ENCODE measurements at places on chromosomes 12 and 14. TPM values are rescaled to one million over a fixed set of nuclear protein-coding genes. Genes with fewer than 3 reads are reported as not detected.

Gene SSTR1
- total RNA-seq: 8.5 TPM

Gene TRIM9
- total RNA-seq: 0.66 TPM

Gene ZNF10
- 2.7 TPM for total RNA-seq

Gene LHX5
- not detected for total RNA-seq

DNA sequence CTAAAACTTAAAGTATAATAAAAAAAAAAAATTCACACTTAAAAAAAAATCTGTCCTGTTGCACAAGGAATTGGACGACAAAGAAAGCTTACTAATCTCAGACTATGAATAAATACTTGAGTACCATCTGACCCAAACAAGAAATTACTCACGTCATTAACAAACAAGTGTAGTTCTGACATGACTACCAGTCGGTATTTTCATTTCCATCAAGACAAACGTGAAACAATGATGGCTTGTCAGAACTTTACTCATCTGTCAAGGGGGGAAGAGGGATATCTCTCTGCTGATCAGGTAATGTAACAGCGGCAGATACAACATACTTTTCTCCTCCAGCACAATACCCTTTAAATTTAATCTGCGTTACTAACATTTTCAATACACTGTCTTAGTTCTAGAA is 78.3 kb downstream of the CDK17 start:
- no peak for DNase-seq
- H3K36me3 ChIP-seq: no peaks in the 10 kb centered on the region
- H3K27ac ChIP-seq: no peak overlapping the region
- no peaks in the 10 kb centered on the region for H3K27me3 ChIP-seq
- no peaks in the 10 kb centered on the region for H3K4me1 ChIP-seq

DNA sequence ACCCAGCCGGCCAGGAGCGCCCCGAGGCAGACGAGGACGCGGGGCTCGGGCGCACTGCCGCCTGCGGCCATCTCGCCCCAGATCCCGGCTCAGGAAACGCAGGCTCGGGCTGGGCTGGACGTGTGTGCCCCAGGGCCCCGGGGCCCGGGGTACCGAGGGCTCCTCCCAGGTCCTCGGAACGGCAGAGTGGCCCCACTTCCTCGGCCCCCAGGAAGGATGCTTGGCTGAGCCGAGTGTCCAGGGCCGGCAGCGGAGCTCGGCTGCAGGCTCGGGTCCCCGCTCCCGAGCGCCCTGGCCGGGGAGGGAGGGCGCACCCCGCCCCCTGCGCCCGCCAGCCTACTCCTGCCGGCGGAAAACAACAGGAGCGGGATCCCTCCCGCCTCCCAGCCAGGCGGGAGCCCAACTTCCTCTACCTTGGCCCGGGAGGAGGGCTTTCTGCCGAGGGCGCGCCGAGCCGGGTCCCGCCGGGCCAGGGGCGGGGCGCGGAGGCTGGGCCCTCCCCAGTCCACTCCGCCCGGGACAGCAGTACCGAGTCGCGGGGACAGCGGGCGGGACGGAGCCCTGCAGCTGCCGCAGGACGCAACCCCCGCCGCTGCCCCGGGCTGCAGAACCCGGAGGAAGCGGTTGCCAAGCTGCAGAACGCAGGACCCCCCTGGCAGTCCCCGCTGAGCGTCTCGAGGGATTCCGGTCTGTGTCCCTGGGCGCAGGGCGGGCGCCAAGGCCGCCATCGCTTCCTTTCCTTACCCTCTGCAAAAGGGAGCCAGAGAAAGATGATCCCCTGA is at the start of gene VSIG10:
TSS of gene VSIG10 (minus strand) at position 411 of the 782 bp plus-strand sequence. CDS start at position 71, 340 bp downstream.
- H3K4me3 ChIP-seq: peak within 1 kb of the TSS; percentile 95
- no peaks in the 10 kb centered on the region for H3K27me3 ChIP-seq
- DNase-seq: peak; percentile 88
- peaks cover 4% of the 10 kb centered on the region for H3K4me1 ChIP-seq
- no peaks in the 10 kb centered on the region for H3K36me3 ChIP-seq

GRCh38 chr12:111953455-111953854 is 59.5 kb downstream of the TMEM116 start:
- no peak overlapping the region for H3K4me3 ChIP-seq
- H3K27me3 ChIP-seq: no peaks in the 10 kb centered on the region
- DNase-seq: no peak

GRCh38 chr14:90460136-90460535 is 63.3 kb downstream of the CALM1 start:
- no peaks in the 10 kb centered on the region for H3K36me3 ChIP-seq
- no peaks in the 10 kb centered on the region for H3K27me3 ChIP-seq
- no peak overlapping the region for H3K27ac ChIP-seq

DNA sequence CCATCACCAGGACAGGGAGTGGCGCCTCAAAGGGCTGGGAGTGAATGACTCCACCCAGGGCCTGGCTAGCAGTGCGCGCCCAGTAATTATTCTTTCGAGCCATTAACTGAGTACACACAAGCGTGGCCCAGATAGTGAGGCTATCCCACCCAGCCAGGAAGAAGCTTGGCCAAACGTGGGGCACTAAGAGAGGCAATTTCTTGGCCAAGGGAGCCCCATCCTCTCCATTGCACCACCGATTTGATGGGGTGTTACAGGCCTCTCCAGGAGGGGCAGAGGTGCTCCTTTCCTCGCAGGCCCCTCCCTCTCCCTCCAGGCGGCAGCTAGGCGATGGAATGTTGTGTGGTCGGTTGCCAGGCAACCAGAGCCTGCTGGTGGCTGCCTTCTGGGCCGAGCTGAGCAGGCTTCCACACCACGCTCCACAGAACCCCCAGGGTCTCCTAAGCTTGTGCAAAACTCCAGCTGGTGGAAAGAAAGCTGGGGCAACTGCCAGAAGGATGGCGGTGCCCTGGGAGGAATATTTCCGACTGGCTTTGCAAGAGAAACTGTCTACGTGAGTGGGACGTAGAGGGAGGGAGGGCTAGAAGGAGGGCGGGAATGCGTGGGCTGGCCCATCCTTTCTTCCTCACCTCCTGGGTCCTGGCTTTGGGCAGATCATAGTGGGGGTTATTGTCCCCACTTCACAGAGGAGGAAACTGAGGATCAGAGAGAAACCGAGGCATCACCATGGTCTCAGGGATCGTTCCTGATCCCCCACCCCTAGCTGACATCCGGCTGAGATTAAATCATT is at the start of gene CFAP73:
TSS of gene CFAP73 (plus strand) at position 364 of the 790 bp plus-strand sequence. CDS start at position 498, 134 bp downstream.
- H3K4me1 ChIP-seq: peaks cover 7% of the 10 kb centered on the region
- no peak within 1 kb of the TSS for H3K27ac ChIP-seq
- peaks cover 9% of the 10 kb centered on the region for H3K27me3 ChIP-seq
- H3K36me3 ChIP-seq: no peaks in the 10 kb centered on the region
- DNase-seq: peak; percentile 60
- no peak within 1 kb of the TSS for H3K4me3 ChIP-seq

GRCh38 chr14:105201156-105201924 is 20.2 kb upstream of the NUDT14 start:
- DNase-seq: no peak
- no peak overlapping the region for H3K4me3 ChIP-seq
- peaks cover 5% of the 10 kb centered on the region for H3K4me1 ChIP-seq
- H3K27me3 ChIP-seq: peaks cover 35% of the 10 kb centered on the region
- no peak overlapping the region for H3K27ac ChIP-seq

GRCh38 chr12:85616201-85616600 is 220.0 kb downstream of the RASSF9 start:
- H3K4me1 ChIP-seq: no peaks in the 10 kb centered on the region
- H3K4me3 ChIP-seq: no peak overlapping the region
- no peak overlapping the region for H3K27ac ChIP-seq
- H3K27me3 ChIP-seq: no peaks in the 10 kb centered on the region
- no peak for DNase-seq

DNA sequence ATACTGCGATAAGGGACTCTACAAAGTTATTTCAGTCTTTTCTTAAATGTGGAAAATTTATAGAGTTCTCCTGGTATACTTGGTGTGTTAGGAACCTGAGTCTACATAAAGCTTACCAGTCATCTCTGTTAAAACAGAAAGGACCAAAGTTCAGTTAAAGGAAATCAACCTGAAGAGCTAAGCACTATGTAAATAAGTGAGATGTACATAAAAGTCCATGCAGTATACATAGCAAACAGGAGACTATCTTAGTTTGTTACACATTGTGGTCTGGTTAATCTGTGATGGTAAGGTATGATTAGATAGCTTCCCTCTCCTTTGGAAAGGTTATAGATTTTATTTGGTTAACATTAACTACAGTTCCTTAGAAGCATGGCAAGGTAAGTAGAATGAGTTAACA is 75.9 kb downstream of the ATP2B1 start:
- H3K27me3 ChIP-seq: no peaks in the 10 kb centered on the region
- peaks cover 8% of the 10 kb centered on the region for H3K36me3 ChIP-seq
- H3K4me3 ChIP-seq: no peak overlapping the region
- peaks cover 3% of the 10 kb centered on the region for H3K4me1 ChIP-seq

- H3K27ac ChIP-seq: no peak overlapping the region
- no peaks in the 10 kb centered on the region for H3K4me1 ChIP-seq
- H3K27me3 ChIP-seq: no peaks in the 10 kb centered on the region
- H3K4me3 ChIP-seq: no peak overlapping the region
- no peaks in the 10 kb centered on the region for H3K36me3 ChIP-seq
- DNase-seq: no peak
Observed at GRCh38 chr12:105047308-105047707, 37.0 kb downstream of the ALDH1L2 start.

DNA sequence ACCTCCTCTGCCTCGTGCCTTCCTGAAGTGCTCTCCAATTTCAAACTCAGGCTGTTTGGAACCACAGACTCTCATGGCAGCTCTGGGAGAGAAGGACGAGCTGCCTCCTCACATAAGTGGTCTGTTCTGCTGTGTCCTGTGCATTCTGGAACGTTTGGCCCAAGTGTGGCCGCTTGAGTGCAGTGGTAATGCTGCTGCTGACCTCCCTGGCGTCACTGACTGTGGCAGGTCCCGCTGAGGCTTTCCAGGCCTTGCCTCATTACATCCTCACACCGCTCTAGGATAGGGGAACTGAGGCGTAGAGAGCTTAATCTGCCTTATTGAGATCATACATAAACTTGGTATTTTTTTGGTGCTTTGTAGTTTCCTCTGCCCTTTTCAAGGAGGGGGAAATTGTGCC is 14.2 kb downstream of the CCDC92 start:
- H3K27me3 ChIP-seq: no peaks in the 10 kb centered on the region
- no peak overlapping the region for H3K4me3 ChIP-seq
- H3K36me3 ChIP-seq: no peaks in the 10 kb centered on the region

DNA sequence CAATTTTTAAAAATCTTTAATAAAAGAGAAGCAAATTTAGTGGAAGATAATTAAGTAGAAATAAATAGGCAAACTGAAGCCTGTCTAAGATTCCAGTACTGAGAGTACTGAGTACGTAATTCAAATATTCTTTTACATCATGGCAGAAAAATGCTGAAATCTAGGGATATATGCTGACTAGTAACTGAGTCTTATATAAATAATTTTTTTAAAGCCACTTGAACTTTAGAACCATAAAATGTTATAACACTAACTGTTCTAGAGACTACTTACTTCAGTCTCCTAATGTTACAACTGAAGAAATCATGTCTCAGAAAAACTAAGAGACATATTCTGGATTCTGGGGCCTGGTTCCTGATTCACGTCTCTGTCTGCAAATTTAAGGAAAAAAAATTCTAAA is 230.6 kb upstream of the PLEKHG7 start:
- no peaks in the 10 kb centered on the region for H3K36me3 ChIP-seq
- no peaks in the 10 kb centered on the region for H3K4me1 ChIP-seq
- H3K27me3 ChIP-seq: no peaks in the 10 kb centered on the region

GRCh38 chr14:95703805-95704204 is 10.1 kb downstream of the TCL1A start:
- H3K27me3 ChIP-seq: no peaks in the 10 kb centered on the region
- DNase-seq: no peak
- no peaks in the 10 kb centered on the region for H3K4me1 ChIP-seq
- H3K36me3 ChIP-seq: no peaks in the 10 kb centered on the region
- no peak overlapping the region for H3K27ac ChIP-seq

GRCh38 chr12:104768033-104768432 is 190.1 kb downstream of the SLC41A2 start:
- no peak overlapping the region for H3K4me3 ChIP-seq
- H3K4me1 ChIP-seq: no peaks in the 10 kb centered on the region
- H3K27ac ChIP-seq: no peak overlapping the region

- H3K27ac ChIP-seq: no peak overlapping the region
- no peaks in the 10 kb centered on the region for H3K36me3 ChIP-seq
- no peak overlapping the region for H3K4me3 ChIP-seq
- no peak for DNase-seq
Observed at GRCh38 chr12:2152134-2152533, 99.3 kb downstream of the CACNA1C start.

GRCh38 chr12:4280351-4281163 is 7.0 kb downstream of the CCND2 start:
- H3K27me3 ChIP-seq: no peaks in the 10 kb centered on the region
- H3K4me3 ChIP-seq: no peak overlapping the region
- H3K36me3 ChIP-seq: peaks cover 11% of the 10 kb centered on the region
- peaks cover 36% of the 10 kb centered on the region for H3K4me1 ChIP-seq
- peak overlapping the region; percentile 43 for H3K27ac ChIP-seq

DNA sequence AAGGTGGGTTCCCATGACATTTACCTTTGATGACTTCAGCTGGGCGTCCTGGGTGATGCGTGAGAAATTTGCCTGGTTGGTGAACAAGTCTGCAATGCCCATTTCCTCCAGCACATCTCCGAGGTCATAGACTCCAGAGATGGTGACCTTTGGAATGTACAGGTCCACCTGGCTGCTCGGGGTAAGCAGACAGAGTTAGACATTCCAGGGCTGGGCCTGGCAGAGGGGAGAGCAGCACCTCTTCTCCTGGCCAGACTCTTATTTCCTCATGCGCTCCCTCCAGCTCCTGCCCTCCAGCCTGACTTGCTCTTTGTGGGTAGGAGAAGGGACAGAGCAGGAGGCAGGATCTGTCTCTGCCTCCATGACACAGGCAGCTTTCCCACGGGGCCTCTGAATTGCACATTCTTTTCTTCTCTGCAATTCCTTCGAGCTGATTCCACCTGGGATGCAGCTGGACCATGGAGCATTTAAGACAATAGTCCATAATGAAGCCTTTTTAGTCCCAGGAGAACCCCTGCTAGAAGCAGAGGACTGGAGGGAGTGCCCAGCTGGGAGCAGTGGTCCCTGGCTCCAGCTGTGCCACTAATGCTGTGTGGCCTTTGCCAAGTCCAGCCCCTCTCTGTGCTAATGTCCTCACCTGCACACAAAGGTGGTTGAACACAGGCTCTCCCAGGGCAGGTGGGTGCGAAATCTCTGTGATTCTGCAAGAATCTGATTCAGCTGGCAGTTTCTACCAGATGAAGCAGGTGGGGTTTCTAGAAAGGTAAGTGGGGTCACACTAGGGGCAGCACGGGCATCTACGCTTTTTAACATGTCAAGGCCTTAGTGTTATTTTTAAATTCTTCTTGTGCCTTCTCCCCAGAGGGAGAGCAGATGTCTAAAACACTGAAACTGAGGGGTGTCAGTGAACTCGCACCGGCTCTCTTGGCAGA is 13.2 kb upstream of the SERPINA10 start:
- no peak overlapping the region for H3K4me3 ChIP-seq
- no peaks in the 10 kb centered on the region for H3K27me3 ChIP-seq
- no peaks in the 10 kb centered on the region for H3K4me1 ChIP-seq
- H3K27ac ChIP-seq: no peak overlapping the region

DNA sequence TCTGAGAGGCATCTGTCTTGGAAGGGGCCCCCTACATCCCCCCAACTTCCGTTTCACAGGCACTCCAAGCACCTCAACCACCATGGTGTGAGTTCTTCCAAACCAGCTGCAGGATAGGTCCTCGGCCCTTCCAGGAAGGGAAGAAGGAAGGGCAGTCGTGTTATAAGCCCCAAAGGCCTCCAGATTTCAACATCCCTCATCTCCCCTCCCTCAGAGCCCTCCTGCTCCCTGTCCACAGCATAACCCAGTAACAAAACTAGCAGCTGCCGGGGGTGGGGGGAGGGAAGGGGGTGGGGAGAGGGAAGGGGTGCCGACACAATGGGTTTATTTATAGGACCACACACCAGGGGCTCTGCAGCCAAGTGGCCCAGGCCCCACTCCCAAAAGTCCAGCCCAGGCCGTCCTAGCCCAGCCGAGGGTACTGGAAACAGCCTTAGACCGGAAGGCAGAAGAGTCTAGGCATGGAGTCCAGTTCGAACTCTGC is 18.3 kb downstream of the NCKAP5L start:
- no peaks in the 10 kb centered on the region for H3K36me3 ChIP-seq
- no peak overlapping the region for H3K27ac ChIP-seq
- no peak overlapping the region for H3K4me3 ChIP-seq
- no peaks in the 10 kb centered on the region for H3K27me3 ChIP-seq
- no peak for DNase-seq
